ENCODE measurements at places on chromosomes 6 and 20.
A peak's percentile ranks its signal among the peaks of the same experiment; 100 is the strongest.

DNA sequence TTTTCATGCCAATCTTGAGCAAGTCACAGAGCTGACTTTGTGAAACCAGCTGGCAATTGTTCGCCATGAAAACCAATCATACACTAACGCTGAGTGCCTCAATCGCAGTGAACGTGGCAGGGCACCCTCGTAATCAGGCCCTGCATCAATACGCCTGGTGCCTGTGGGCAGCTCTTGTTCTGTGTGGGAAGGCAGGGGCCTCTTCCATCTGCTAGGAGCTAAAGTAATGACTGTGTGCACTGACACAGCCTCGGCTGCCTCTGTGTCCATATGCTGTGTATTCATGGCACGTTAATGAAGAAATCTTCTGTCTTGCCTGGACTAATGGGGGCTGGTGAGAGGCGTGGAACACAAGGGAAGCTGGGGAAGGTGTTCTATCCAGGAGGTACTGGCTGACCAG, 27.8 kb upstream of the SYNDIG1 start:
- no peak for DNase-seq

- no peak for DNase-seq
These were observed 33.9 kb downstream of the EDN1 start for GRCh38 chr6:12324099-12324498.

GRCh38 chr6:93327857-93328256, 91.5 kb downstream of the EPHA7 start:
- no peak for DNase-seq

DNA sequence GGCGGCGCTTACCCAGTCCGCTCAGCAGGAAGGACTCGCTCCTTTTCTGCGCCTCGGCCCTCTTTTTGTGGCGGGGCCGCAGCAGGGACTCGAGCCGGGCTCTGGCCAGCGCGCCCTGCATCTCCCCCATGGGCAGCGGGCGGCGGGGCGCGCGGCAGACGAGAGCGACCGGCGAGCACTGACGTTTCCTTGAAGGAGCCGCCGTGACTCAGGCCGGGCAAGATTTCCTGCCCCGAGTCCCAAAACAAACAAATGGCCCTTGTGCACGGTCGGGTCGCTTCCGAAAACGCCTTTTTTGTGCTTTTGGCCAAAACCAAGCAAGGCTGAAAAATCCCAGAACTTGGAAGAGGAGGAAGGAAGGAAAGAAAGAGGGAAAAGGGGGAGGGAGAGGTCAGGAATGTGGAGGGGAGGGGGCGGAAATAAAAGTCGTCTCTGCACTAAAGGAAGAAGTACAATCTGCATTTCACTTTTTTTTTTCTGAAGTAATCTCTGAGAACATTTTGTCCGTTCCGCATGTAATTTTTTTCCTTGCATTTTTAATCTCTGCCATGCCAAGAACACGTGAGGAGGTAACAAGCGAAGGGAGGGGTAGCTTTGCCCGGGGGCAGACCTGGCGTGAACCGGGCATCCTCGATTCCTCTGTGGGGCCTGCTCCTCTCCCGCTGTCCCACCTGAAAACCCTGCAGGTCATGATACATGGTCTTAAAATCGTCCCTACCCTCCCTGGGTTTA, 123.3 kb upstream of the SLC2A12 start:
- peak; percentile 14 for DNase-seq

- no peak for DNase-seq
These were observed 97.5 kb downstream of the FAM120B start for GRCh38 chr6:170404036-170404435.

- no peak for DNase-seq
These were observed 64.2 kb downstream of the GCNT2 start for GRCh38 chr6:10585209-10585845.

DNA sequence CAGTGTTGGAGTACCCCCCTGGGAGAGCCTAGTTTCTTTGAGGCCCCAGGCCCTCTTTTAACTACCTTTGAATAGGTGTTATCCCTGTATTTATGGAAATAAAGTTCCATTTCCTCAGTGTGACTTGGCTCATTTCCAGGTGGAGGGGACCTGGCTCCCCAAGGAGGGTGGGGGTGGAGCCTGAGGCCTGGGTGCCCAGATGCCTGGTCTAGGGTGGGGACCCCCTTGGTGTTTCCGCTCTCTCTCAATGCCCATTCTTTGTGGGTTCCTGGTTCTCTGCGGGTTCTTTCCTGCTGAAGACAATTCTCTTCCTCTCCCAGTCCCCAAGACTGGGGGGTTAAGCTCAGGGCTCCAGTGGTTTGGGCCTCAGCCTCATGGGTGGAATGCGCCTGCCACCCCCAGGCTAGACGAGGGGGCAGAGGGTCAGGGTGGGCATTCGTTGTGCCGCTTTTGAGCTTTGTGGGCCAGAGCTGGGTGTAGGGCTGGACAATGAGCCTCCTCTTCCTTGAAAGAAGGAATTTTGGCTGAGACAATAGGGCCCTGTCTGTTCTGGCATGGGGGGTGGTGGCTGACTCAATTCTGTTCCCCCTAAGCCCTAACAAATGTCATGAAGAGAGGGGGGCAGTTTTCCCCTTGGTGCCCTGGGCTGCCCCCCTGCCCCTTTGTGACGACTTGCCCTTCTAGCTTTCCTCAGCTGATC, 686 bp upstream of the EGFL8 start:
- no peak for DNase-seq

DNA sequence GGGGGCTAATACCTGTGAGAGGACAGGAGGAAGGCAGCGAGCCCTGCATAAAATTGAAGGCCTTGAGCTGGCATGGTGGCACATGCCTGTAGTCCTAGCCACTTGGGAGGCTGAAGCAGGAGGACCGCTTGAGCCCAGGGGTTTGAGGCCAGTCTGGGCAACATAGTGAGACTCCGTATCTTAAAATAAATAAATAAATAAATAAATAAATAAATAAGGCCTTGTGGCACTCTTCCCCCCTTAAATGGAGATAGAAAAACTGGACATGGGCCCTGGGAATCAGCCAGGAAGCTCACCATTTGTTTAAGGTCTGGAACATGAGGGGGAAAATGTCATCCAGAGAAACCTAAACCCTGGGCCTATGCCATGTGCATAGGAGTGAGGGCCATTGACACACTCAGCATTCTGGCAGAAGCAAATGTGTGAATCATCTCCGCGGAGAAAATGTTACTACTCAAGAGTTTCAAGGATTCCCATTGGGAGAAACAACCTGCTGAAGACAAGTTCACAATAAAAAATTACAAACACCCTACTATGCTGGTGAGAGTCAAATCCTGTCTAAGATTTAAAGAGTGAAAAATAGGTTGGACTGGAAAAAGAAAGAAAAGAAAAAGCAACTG, 51.9 kb upstream of the UBR2 start:
- DNase-seq, result no peak

- DNase-seq, result no peak
These were observed 67.4 kb upstream of the HINT3 start for GRCh38 chr6:125888989-125889656.

DNA sequence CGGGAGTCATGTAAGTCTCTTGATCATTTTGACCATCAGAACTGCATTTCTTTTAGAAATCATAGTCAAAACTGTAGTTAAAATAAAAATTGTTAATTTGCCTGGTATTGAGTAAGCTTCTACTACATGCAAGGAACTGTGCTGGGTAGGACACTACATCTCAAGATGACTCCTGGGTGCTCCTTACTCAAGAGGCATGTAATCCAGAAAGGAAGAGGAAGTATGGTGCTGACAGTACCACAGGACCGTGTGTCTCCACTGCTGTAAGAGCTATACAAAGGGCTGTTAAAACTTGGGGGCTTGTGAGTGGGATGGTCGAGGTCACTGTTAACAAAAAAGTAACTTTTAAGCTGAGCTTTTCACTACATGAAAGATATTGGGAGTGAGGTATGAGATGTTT, 508.3 kb upstream of the SOX4 start:
- no peak for DNase-seq

DNA sequence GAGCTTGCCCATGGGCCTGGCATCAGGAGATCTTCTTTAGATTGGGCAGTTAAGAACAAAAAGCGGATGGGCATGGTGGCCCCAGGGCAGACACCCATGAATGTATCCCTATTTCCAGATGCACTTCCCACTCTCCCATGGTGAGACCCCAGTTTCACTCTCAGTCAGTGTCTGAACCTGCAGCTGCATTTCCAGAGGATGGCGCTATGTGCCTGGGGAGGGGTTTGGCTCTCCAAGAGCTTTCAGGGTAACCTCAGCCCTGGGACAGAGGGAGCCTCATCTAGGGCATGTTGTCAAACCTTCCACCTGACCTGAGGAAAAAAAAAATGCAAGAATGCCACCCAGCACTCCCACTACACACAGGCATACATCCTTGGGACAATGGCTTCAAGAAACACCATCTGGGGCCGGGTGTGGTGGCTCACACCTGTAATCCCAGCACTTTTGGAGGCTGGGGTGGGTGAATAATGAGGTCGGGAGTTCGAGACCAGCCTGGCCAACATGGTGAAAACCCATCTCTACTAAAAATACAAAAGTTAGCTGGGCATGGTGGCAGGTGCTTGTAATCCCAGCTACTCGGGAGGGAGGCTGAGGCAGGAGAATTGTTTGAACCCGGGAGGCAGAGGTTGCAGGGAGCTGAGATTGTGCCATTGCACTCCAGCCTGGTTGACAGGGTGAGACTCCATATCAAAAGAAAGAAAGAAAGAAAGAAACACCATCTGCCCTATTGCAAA, 1.9 kb downstream of the CST9L start:
- no peak for DNase-seq

DNA sequence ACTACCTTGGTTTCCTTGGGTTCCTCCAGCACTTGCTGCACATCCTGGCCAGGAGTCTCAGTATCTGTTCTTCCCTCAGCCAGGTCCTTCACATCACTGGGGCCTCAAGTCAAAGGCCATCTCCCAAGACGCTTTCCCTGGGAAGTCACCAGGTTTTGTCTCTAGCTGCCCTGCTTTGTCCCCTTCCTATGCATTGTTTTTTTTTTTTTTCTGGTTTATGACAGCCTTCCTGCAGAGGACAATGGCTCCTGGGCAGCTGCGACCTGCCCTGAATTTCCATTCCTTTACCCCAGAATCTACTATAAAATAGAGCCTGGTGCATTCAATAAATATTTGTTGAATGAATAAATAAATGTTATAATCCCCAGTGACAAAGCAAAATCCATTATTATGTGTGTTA, 687.3 kb downstream of the QKI start:
- no peak for DNase-seq

DNA sequence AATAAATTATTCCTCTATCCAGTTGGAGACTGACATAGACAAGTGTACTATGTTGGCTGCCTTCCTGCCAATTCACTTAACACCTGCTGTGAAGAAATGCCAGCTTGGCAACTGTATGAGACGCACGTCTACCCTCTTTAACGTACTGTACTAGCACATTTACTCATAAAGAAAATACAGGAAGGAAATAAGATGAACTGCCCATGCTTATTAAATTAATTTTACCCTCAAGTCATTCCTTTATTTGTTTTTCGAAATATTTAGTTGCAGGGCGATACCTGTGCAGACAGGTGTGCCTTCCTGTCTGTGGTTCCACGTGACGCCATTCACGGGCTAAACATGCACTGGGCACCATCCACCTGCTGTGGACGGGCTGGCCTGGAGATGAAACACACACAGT, 52.0 kb downstream of the PSMG4 start:
- DNase-seq, result no peak

DNA sequence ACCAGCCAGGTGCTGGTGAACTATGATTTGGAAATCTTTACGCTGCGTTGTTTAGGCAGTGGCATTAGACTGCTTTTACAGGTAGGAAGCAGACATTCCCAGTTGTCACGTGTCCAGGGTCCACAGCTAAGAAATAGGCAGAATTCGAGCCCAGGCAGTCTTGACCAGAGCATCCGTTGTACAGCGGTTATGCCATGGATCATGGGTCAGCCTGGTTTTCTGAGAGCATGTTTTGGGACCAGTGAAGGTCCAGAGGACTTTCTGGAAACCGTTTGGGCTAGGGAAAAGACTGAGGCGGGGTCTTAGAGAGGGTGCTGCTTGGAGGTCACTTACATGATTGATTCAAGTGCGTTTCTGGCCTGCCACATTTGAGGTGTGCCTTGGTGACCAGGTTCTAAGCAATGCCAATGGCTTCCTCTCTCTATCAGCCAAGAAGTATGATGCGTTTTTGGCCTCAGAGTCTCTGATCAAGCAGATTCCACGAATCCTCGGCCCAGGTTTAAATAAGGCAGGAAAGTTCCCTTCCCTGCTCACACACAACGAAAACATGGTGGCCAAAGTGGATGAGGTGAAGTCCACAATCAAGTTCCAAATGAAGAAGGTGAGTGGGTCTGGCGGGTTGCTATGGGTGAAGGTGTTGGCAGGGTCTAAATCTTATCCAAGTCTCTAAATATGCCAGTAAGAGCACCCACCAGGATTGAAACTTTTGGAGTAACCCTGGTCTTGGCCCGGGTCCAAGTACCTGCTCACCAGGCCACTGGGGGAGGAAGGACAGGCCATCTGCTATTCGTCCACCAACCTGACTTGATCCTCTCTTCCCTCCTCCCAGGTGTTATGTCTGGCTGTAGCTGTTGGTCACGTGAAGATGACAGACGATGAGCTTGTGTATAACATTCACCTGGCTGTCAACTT, 1.8 kb downstream of the RPL10A start:
- DNase-seq, result no peak
